Esophagus squamous epithelium (tissue), 5 donors: ENCODE measurements at places on chromosomes 6 and 20.

DNA sequence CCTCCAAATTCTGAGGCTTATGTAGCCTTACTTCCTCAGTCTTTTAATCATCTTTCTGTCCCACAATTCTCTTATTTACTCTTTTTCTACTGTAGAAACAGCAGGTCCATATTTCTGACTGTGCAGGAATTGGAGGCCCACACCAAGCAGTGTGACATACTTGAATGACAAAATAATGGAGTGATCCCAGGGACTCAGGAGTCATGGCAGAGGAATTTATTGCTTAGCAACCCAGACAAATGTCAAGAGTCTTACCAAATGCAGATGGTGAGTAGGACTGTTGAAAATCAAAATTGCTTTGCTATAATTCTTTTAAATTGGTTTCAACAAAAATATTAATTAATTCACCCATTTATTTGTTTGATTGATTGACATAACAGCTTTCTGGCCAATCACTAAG, 59.9 kb downstream of the HTR1B start:
- no peak for DNase-seq

DNA sequence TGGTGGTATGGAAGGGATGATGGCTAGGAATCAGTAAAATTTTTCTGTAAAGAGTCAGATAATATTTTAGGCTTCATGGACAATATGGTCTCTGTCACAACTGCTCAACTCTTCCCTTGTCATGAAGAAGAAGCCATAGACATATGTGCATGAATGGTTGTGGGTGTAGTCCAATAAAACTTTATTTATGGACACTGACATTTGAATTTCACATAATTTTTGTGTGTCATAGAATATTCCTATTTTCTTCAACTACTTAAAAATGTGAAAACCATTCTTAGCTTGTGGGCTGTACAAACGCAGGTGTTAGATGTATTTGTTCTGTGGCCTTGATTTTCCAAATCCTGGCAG, 59.9 kb downstream of the SYNDIG1 start:
- no peak for DNase-seq

- DNase-seq = no peak
Observed at GRCh38 chr6:113385020-113385431, 472.1 kb upstream of the MARCKS start.

DNA sequence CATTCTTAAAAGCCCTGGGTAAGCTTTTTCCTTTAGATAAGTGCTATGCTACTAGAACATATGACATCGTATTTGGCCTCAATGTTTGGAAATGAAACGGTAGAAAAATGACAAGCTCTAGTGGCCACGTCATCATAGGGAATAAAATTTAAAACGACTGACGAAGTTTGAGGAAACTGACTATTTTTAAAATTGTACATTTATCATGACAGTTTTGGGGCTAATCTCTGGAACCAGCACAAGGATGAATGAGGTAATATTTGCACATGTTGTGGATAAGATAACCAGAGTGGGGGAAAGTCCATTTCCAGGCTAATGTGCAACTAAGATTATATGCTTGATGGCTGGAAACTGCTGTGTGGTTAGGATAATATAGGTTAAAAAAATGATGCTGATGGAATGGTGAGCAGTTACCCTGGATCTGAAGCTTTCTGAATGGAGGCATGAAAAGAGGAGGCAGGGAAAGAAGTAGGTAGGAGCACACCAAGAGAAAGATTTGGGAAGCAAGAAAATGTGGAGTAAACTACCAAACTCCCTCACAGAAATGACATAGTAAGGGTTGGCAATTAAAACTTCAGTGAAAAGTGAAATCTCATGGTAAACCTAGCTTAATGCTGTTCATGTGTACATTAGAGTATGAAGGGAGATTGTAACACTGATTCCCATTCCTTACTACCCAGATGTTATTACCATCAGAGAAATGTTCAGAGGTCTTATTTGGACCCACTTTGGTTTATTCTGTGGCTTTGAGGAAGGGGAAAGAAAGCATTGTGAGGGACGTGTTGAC, 42.7 kb upstream of the CEP162 start:
- DNase-seq = no peak

- DNase-seq = no peak
Observed at GRCh38 chr20:64077094-64077493, 2.2 kb downstream of the RGS19 start.

- no peak for DNase-seq
Observed at GRCh38 chr20:63176034-63176426, 39.9 kb downstream of the YTHDF1 start.

DNA sequence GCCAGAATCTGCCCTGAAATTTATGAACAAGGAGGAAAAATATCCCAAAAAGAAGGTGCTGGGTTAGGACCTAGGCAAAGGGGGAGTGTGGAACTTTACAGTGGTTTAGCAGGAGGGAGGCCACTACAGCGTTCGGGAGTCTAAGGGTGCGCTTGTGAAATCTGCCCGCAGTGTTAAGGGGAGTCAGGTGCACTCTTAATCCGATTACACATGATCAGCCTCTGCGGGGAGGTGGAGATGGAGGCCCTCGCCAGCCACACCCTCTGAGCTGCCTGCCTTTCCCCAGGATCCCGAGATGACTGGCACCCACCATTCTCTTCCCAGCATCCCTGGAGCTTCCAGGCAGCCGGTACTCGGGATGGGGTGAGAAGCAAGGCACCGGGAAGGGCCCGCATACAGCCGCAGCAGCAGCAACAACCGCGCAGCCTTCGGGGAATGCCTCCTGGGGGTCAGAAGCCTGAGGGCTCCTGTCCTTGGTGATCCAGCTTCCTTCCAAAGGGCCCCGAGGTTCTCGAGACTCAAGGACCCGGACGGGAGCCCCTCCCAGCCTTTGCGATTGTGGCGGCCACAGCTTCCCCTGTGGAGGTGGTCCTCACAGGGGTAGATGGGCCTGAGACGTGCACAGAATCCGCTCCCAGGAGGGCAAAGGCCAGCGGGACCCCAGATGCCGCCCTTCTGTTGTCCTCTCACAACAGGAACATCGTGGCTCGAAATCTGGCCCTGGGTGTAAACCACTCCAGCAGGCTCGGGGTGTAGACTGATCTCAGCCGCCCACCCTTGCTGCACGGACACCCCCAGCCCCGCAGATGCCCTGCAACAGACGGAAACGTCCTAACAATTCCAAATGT, 57.3 kb upstream of the CST7 start:
- DNase-seq = no peak

- DNase-seq = no peak
Observed at GRCh38 chr6:84498905-84499304, 265.5 kb downstream of the TBX18 start.

- DNase-seq = no peak
Observed at GRCh38 chr6:2354138-2354491, 108.7 kb upstream of the GMDS start.

- DNase-seq = no peak
Observed at GRCh38 chr6:28867086-28867409, 56.7 kb downstream of the TRIM27 start.

- no peak for DNase-seq
Observed at GRCh38 chr6:29584821-29585220, at the start of gene OR2H2. Gene OR2H2, plus strand, starts transcription at chr6:29585121. Its CDS starts 2,824 bp downstream, at chr6:29587945.

GRCh38 chr6:131040866-131041265, 22.2 kb downstream of the EPB41L2 start:
- no peak for DNase-seq

- no peak for DNase-seq
Observed at GRCh38 chr6:25324066-25324762, 45.0 kb downstream of the CARMIL1 start.

GRCh38 chr20:19354950-19355349, 142.5 kb downstream of the SLC24A3 start:
- no peak for DNase-seq

- no peak for DNase-seq
Observed at GRCh38 chr6:56642366-56643261, at the start of gene DST. Gene DST, minus strand, starts transcription at chr6:56642889.

- no peak for DNase-seq
Observed at GRCh38 chr20:1293641-1294379, 27.7 kb downstream of the SNPH start.

DNA sequence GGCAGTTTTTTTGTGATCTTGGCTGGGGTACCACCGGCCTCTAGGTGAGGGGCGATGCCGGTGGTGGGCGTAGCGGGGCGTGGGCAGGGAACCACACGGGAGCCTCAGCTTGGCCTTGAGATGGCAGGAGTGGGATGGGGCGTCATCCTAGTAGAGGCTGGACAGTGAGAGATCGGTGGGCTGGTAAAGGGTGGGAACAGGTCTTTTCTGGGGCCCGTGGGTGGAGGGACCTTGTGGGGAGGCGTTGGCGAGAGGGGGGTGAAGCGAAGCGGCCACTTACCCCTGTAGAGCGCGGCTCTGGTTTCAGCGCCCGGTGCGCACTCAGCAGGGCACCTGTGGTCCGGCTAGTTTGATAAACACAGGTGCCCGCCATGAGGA, 12.0 kb downstream of the ITPR3 start:
- DNase-seq = no peak
